ENCODE measurements at places on chromosomes 7 and 10.

DNA sequence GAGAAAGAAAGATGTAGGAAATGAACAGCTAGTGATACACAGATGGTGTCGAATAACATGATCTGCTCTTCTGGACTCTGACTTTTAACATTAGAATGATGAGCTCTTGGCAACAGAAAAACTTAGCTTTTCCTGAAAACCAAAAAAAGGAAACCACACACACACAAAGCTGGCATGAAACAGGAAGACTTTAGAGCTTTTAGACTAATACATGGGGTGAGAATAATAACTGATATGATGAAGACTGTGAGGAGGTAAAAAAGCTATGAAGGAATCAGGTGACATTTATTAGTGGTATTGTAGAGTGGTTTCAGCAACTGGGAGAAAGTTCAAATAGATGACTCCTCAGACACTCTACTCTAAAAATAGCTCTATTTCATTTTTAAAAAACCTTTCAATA lies 491.9 kb downstream of the PARD3 start:
- DNase-seq: no peak

DNA sequence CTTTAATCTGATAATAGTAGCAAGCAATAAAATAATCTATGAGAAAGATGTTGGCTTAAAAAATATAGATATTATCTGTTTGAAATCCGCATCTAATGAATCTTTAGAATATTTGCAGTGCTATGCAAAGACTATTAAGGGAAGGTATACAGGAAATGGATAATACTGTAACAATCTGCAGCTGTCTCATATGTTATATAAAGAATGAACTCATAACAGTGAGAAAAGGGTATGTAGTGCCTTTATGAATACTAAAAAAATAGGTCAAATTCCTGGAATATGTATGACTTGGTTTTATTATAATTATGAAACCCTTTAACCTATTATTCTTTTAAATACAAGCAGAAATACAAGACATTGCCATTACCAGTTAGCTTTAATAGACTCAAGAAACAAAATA lies 105.1 kb upstream of the GPR22 start:
- no peak for DNase-seq

- no peak for DNase-seq
Measured at GRCh38 chr7:121016966-121017365, 28.5 kb downstream of the CPED1 start.

DNA sequence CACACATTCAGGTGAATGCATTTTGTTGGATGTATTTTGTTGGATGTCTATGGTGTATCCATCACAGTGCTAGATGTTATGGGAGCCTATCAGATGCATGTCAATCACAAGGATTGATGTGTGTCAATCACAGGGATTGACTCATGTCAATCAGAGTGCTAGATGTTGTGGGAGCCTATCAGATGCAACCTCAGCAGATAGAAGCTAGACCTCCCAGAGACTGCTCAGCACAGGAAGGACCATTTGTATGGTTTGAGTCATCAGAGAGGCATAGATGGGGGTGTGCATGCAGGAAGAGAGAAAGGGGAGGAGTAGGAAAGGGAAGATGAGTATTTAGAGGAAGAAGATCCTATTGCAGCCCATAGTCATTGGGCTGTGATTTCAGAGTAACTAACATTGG lies 48.3 kb upstream of the PITRM1 start:
- no peak for DNase-seq

GRCh38 chr7:45182856-45183710 lies 25.5 kb downstream of the RAMP3 start:
- DNase-seq: no peak

DNA sequence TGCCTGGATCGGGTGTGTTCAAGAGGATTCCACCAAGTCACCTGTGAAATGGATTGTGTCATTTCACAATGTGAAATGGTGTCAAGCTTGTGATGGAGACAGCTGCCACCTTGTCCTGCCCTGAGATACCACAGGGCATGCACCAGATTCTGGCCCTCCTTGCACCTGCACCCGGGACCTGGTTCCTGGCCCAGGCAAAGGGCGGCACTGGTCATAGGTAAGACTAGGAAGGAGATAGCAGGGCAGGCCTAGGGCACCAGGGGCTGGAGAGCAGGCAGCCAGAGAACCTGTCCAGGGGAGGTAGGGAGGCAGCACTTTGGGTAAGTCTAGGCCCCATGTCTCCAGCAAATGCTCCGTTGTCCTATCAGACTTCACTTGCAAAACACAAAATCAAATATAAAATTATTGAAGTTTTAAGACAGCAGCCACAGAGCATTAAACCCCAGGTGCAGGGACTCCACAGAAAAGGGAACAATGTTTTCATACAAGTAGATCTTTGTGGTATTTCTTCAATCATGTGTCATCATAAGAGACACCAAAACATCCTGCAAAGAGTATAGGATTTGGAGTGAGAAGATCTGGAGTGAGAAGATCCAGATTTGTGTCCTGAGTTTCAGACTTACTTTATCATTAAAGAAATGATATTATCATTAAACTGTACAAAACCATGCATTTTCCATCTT lies 22.7 kb upstream of the ZNF800 start:
- DNase-seq: no peak

DNA sequence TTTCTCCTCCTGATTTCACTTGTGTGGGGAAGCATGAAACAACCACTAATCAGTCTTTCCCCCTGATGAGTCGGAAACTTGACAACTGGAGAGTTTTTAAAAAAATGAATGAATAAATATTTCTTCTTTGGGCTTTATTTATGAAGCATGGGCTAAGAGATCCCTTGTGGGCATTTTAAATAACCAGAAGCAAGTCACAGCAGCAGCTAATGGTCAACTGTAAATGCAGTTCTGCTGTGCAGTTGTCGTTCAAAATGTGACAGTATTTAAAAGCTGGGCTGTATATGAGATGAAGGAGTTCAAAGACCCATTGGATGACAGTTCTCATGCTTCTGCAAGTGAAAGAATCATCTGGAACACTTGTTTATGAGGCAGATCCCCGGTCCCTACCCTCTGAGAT lies 54.1 kb downstream of the STEAP1B start:
- DNase-seq: no peak

- no peak for DNase-seq
Measured at GRCh38 chr7:45649560-45650346, 75.6 kb downstream of the ADCY1 start.

DNA sequence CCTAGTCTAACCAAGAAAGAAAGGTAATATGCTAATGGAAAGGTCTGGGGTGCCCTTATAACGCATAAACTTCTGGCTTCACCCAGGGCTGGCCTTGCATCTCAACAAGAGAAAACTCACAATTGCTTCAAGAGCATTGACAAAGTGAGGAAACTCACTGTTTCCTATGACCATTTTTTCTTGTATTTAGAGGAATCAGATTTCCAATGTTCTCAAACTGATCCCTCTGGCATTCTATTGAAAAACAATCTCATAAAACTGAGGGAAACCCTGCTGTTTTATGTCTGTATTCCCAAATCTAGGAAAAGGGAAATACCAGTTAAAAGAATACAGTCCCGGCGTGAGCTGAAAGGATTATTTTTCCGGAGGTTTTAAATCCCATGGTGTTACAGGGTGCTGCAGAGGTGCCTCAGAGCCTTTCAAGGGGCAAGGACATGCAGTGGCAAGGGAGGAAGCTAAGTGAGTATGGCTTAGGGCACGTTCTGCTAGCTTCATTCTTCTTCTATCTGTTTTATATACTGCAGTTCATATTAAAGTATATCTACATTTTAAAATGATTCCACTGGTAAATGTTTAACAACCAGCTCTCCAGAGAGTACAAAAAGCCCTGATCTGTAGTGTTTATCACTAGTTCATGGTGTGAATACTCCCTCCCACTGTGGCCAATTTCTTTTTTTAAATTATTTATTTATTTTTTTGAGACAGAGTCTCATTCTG lies 68.7 kb downstream of the CAV1 start:
- DNase-seq: no peak

DNA sequence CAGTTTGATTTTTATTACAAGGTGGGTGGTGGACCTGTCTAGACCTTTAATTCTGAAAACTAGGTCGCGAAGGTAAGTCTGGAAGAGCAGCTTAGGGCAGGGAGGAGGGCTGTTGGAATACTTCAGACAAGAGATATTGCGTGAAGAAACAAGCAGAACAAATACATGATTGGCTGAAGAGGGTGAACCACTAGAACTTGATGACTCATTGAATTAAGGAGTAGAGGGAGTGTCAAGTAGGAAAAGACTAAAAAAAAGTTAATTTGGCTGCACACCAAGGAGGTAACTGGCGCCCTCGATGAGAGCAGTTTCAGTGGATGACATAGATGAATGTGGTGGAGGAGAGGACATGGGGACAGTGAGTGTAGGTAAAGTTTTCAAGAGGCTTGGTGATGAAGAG lies 41.3 kb downstream of the WNT2 start:
- DNase-seq: no peak

- no peak for DNase-seq
Measured at GRCh38 chr10:53840653-53841052, 960.4 kb downstream of the PCDH15 start.

GRCh38 chr10:59799421-59799820 lies 46.2 kb upstream of the MRLN start:
- DNase-seq: no peak

- no peak for DNase-seq
Measured at GRCh38 chr10:78035437-78035836, 1.8 kb downstream of the RPS24 start.

GRCh38 chr10:88521791-88522190 lies 61.3 kb downstream of the RNLS start:
- no peak for DNase-seq

GRCh38 chr7:135877805-135878204 lies 99.4 kb downstream of the MTPN start:
- peak; percentile 7 for DNase-seq

GRCh38 chr10:133237241-133237587 lies 441 bp upstream of the VENTX start:
- no peak for DNase-seq

GRCh38 chr7:151406051-151406875 lies 3.6 kb downstream of the WDR86 start:
- DNase-seq: no peak

- DNase-seq: no peak
Measured at GRCh38 chr7:47472444-47473157, 109.3 kb downstream of the TNS3 start.

GRCh38 chr10:94630017-94630688 lies 53.4 kb upstream of the CYP2C18 start:
- DNase-seq: peak; percentile 33

- no peak for DNase-seq
Measured at GRCh38 chr10:20970044-20970443, 72.9 kb upstream of the NEBL start.

- DNase-seq: no peak
Measured at GRCh38 chr7:127946111-127946510, 85.1 kb downstream of the LRRC4 start.

DNA sequence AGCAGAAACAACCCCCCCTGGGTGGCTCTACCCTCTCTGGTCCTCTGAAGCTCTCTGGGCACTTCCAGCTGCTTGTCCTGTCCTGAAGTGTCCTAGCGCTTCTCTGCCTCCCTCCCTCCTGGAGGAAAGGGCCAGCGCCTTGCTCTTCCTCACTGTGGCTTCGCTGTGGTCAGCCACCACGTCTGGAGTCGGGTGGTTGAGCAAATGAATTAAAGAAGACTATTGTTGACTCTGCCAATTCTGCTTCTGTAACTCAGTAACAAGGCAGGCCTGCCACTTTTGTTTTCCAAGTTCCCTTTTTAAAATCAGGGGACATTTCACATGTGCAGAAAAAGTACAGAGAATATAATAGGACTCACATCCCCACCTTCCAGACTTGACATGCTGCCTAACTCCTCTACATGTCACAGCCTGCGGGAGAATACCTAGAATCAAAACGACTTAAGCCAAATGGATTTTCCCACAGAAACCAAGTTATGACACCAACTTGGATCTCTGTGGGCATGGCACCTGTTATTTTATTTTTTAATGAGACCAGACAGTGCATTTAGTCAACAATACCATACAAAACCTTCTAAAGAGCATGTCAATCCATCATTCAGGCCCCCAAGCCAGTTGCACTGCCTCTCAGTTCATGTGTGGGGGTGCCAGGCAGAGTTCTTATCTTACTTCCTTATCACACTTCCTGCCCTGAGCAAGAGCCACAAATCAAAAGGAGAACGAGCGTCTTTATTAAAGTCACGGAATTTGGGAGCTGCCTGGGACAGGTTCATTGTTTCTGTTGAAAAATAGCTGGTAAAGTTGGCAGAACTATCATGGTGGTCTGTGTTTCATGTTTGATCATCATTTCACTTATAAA lies 6.8 kb downstream of the FFAR4 start:
- DNase-seq: no peak

GRCh38 chr7:135259702-135260101 lies 26.1 kb downstream of the STRA8 start:
- no peak for DNase-seq

DNA sequence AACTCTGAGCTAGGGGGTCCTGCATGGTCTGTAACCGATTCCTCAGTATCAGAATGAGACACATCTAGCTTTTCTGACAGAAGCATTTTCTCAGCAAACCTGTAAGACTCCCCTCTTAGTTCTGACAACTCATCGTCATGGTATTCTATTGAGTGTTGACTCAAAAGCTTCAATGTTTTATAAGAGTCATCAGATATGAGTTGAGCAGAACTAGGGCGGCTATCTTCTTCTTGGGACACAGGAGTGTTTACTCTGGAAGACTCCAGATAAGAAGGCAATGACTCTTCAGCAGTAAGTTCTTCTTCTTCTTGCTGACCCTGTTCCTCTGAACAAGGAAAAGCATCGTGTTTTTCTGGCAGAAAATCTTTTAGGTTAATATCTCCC lies 167.0 kb upstream of the CCDC6 start:
- DNase-seq: no peak

GRCh38 chr10:22655312-22655981 lies 58.9 kb downstream of the PIP4K2A start:
- peak; percentile 84 for DNase-seq

DNA sequence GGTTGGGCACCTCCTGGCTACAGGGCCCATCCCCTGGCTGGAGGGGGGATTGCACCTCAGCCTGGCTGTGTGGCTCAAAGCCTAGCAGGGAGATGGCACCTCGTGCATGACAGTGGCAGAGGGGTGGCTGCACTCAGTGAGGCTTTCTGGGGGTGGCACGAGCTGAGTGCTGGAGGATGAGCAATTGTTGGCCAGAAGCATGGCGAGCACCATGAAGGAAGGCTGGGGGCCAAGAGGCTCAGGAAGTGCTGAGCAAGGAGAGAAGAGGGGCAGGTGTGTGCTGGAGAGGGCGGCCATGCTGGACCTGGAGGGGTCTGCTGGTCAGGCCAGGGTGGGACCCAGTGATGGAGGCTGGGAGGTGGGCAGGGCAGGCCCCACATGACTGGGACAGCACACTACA lies 65.4 kb downstream of the TCERG1L start:
- no peak for DNase-seq

- no peak for DNase-seq
Measured at GRCh38 chr7:46566097-46566774, 645.2 kb upstream of the IGFBP3 start.

DNA sequence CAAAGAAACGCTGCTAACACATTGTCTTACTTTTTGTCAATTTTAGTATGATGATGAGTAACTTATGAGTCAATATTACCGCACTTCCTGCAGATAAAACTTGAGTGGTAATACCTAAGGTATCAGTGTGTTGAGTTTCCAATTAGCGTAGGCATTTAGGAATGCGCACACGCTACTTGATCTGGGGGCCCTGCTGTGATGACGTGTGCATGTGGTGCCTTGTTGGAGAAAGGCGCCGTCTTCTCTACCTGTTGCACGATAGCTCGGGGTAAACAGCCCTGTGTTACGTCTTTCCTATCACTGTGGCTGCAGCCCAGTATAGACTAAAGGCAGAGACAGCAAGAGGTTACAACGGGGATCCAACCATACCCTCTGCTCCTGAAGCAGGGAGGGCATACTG lies 476.8 kb upstream of the ADARB2 start:
- no peak for DNase-seq
